ENCODE measurements at places on chromosomes 7 and 10. TPM values are rescaled to one million over a fixed set of nuclear protein-coding genes. Genes with fewer than 3 reads are reported as not detected.

The AVL9 gene
- 19.9 TPM for total RNA-seq

The PPP1R9A gene
- total RNA-seq = 41.5 TPM

The TMEM140 gene
- not detected for total RNA-seq

The CRYGN gene
- total RNA-seq = 1.3 TPM

The SNCG gene
- total RNA-seq = 7.9 TPM

The KNDC1 gene
- 33.9 TPM for total RNA-seq

The NUTM2E gene
- not detected for total RNA-seq

The IFIT1B gene
- not detected for total RNA-seq

The ABCC2 gene
- total RNA-seq = 0.07 TPM

The MMD2 gene
- not detected for total RNA-seq

The MEIG1 gene
- total RNA-seq = not detected

The GPR37 gene
- 17.1 TPM for total RNA-seq

The THSD7A gene
- 2.0 TPM for total RNA-seq

The TMEM184A gene
- total RNA-seq = 2.8 TPM

The HIF1AN gene
- 20.3 TPM for total RNA-seq

The CALML3 gene
- not detected for total RNA-seq

The ZP3 gene
- 0.32 TPM for total RNA-seq

The ADARB2 gene
- 2.4 TPM for total RNA-seq

The AKR1E2 gene
- 1.8 TPM for total RNA-seq

The TMEM176B gene
- 25.6 TPM for total RNA-seq

The DENND2A gene
- total RNA-seq = 8.9 TPM

The SFRP5 gene
- total RNA-seq = 35.0 TPM

The PKD2L1 gene
- not detected for total RNA-seq

The GIMAP1 gene
- not detected for total RNA-seq

The POLR2J2 gene
- 2.4 TPM for total RNA-seq

The COL17A1 gene
- total RNA-seq = not detected

The ATOH7 gene
- not detected for total RNA-seq

The CRPPA gene
- 4.6 TPM for total RNA-seq

The NCF1 gene
- total RNA-seq = 0.18 TPM

The OR2A12 gene
- not detected for total RNA-seq

The AFAP1L2 gene
- total RNA-seq = 3.8 TPM

The CELF2 gene
- 51.3 TPM for total RNA-seq

The CPXM2 gene
- 1.2 TPM for total RNA-seq

The UBE2D1 gene
- 12.6 TPM for total RNA-seq

The ACSM6 gene
- total RNA-seq = not detected

The GGCT gene
- 49.8 TPM for total RNA-seq

The SUN3 gene
- not detected for total RNA-seq

The SHTN1 gene
- total RNA-seq = 2.9 TPM

The LLCFC1 gene
- total RNA-seq = not detected

The RNF32 gene
- total RNA-seq = 3.2 TPM

The MSMB gene
- total RNA-seq = not detected

Measured in cardiac muscle cell (in vitro differentiated cells and primary cell).